ENCODE measurements at places on chromosomes 3 and 15.

DNA sequence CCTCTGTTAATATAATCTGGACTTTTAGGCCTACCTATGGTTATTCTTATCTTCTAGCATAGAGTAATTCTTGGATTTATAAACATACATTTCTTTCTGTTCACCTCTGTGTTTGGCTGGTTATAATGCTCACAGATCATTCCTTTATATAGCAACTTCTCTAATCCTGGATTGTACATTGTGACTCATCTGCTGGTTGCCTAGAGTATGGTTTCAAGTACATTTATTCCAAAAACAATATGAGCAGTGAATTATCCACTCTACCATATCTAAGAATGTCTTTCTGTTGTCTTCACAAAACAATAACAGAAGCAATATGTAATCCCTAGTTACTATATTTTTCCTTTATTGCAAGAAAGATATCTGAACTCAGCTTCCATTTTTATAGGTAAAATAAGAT is 35.3 kb downstream of the FSIP1 start:
- no peak for DNase-seq

GRCh38 chr3:163722405-163722804 is 1355.9 kb downstream of the SI start:
- DNase-seq: no peak

- DNase-seq: no peak
Measured at GRCh38 chr15:42284551-42284950, 11.3 kb upstream of the TMEM87A start.

DNA sequence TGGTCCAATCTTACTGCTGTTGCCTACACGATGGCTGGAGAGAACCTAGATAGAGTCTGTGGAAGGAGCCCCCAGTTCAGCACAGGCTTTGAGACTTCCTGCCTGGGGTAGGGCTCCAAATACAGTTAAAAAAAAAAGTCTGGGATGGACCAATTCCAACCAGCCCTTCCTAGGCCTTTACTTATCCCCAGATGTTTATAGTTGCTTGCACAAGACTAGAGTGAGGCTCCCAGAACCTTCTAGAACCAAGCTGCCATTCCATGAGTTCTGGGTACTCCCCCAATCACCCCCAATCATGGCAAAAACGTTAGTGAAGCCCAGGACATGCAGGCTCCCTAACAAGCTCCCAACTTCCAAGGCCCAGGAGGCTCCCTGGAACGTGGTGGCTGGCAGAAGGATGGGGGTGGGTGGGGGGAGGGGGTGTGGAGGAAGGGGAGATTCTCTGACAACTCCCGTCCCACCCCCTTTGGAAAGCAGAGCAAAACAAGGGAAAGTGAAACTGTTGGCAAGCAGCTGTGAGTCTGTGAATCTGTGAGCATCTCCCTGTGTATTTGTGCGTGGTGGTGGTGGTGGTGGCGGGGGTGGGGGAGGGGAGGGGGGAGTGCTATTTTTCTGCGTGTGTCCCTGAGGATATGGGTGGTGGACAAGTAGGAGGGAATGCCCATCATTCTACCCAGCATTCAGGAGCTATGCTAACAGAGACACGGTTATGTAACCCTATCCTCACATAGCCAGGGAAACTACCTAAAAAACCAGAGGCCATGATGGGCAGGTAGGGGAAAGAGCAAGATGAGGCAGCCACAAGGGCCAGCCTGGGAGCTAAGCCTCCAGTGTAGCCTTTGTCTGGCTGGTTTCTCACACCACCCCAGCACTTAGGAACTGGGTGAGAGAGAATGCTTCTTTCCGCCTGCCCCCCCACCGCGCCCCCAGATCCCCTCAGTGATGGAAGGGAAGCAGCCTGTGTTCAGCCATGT is 2.0 kb downstream of the MST1R start:
- DNase-seq: no peak

DNA sequence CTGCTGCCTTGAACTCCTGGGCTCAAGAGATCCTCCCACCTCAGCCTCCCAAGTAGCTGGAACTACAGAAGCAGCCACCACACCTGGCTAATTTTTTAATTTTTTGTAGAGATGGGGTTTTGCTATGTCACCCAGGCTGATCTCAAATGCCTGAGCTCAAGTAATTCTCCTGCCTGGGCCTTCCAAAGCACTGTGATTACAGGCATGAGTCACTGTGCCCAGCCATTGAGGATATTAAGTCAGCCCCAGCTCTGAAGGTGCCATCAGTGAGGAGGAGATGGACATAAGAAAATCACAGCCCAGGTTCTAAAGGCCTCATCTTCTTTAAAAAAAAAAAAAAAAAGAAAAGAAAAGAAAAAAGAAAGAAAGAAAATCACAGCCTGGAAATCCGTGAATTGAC is 26.6 kb upstream of the PSTPIP1 start:
- no peak for DNase-seq

- DNase-seq: no peak
Measured at GRCh38 chr15:89833966-89834365, 19.3 kb upstream of the ANPEP start.

DNA sequence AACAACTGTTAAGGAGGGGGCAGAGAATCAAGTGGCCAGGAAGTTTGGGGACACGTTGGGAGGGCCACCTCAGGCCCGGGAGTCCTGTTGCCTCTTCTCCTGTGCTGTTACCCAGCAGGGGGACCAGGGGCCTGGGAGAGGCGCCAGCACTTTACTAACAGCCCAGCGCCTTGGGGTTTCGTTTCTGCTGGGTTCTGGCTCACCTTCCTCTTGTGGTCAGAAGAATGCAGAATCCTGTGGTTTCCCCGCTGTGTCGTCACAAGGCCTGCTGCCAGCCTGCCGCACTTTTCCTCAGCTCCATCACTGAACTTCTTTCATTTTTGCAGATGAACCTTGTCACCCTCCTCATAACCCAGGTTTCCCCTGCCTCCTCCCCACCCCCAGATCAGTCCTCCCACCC is 67.7 kb downstream of the SLC30A4 start:
- peak; percentile 59 for DNase-seq

GRCh38 chr3:14369675-14370669 is 32.4 kb upstream of the SLC6A6 start:
- peak; percentile 40 for DNase-seq

- no peak for DNase-seq
Measured at GRCh38 chr15:82081914-82082762, 36.3 kb upstream of the MEX3B start.

- peak; percentile 55 for DNase-seq
Measured at GRCh38 chr15:67048281-67049279, 16.8 kb upstream of the SMAD3 start.

DNA sequence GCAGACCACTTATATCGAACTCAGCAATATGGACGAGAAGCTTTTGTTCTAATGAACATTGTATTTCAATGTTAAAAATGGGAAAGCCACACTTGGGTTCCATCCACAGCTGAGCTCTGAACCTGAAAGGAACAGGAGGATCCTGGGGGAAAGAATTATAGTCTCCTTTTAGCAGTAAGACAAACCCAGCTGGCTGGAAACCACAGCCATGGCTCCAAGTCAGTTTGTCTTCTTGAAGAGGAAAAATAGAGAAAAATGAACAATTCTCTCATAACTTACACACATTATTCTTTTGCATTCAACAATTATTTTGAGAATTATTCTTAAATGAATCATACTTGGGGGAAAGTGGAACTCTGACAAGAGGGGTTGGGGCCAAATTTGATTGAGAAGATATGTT is 149.2 kb upstream of the VEPH1 start:
- no peak for DNase-seq

GRCh38 chr15:101568309-101568708 is 78.8 kb upstream of the PCSK6 start:
- DNase-seq: no peak

DNA sequence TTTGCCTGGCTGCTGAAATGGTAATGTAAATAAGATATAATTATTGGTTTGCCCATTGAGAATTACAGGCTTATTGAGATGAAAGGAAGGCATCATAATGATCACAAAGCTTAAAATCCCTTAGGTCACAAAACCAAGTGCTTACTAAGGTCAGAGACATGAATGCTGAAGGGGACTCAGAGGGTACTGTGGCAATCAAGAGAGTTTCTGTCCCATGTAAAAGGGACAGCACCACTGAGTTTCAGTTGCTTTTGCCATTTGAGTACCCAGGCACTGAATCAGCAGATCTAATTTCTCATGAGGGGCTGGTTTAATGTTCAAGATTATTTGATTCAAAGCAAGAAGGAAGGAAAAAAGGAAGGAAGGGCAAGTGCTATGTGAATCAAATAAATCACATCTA is 127.0 kb downstream of the PLOD2 start:
- no peak for DNase-seq

- no peak for DNase-seq
Measured at GRCh38 chr3:169454823-169455222, 208.7 kb downstream of the MECOM start.

GRCh38 chr3:182092662-182093262 is 381.0 kb downstream of the SOX2 start:
- DNase-seq: no peak

- DNase-seq: no peak
Measured at GRCh38 chr3:129323651-129324294, 45.1 kb downstream of the HMCES start.

DNA sequence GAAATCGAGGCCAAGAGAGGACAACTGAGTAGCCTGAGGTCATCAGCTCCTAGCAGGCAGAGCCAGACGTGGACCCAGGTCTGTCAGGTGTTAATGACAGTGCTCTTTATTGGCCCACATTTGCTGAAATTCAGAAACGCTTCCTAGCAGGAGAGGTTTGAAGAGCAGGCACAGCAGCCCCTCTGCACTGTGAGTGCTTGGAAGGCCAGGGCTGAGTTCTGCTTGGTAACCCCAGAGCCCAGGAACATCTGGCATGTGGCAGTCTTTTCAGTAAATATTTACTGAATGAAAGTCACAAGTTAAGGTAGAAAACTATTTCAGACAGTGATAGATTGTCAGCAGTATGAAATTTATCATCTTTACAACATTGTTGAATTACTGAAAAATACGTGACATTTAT is 102.4 kb downstream of the PLCL2 start:
- DNase-seq: no peak

DNA sequence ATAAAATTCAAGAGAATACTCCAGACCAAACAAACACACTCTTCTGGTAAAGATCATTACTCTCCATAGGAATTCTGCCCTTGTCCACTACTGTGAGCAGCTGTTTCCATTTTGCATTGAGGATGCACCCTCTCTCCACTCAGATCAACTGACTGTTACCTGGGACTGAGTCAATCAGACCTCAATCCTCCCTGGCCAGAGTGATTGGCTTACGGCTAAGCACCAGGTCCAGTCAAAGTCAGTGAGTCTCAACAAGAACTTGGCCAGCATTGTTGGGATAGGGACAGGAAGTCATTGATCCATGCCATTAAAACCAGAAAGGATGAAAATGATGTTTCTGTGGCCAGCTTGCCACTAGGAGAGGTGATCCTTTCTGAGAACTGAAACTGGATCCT is 79.7 kb downstream of the WNT5A start:
- no peak for DNase-seq

GRCh38 chr15:101326462-101327146 is 31.6 kb upstream of the SNRPA1 start:
- DNase-seq: no peak

DNA sequence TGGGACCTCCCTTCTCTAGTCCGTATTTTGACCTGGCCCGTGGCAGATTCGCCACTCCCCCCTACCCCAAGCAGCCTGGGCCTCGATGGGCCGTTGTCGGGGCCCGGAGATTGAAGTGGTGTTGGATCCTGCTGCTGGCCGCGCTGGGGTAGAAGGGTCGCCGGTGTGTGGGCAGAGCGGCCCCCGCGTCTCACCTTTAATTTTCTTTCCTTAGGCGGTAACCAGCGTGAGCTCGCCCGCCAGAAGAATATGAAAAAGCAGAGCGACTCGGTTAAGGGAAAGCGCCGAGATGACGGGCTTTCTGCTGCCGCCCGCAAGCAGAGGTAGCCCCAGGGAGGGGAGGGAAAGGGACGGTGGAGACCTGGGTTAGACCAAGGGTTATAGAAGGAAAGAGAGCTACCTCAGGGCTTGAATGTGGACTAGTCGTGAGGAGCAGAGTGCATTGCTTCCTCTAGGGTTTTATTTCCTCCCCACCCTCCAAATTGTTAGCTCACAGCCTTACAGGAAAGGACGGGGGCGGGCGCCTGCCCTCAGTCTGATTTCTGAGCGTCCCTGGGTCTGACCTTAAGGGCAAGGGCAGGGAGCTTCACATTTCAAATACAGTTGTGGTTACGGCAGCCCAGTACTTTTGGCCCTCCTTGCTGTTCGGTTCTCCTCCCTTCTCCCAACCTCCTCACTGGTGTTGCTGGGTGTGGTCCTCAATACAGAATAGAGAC is 799 bp downstream of the SERF2 start:
- DNase-seq: peak; percentile 62

- peak; percentile 67 for DNase-seq
Measured at GRCh38 chr3:34683851-34684250, 885.4 kb downstream of the PDCD6IP start.

DNA sequence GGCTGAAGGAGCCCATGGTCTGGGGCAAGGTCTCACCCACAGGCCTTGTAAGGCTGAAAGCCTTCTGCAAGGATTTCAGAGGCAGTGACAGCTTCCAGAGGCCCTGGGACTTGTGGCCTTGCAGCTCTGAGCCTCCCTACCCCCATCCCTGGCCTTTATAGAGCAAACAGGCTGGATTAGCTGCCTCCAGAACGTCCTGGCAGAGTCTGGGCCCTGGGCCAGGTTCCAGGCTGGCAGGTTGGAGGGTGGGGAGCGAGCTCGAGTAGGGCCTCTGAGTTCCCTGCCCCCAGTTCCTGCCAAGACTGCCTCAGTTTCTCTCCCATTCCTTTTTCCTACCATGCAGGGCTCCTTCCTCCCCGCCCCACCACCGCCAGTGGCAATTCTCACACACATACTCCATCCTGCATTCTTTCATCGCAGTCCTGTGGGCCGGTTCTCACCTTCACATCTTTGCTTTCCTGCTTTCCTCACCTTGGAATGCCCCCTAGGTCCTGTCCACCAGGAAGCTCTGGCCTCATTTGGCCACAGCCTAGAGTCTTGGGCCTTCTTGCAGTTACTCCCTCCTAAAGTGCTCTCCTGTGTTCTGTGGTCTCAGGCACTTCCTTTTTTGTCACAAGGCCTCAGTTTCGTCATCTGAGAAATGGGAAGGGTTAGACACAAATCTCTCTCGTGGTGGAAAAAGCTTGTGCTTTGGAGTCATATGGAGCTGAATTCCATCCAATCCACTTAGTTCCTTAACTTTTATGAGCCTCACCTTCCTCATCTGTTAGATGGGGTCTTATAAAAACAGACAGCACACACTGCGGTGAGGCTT is 2.7 kb downstream of the LMAN1L start:
- peak; percentile 58 for DNase-seq

- no peak for DNase-seq
Measured at GRCh38 chr3:38219609-38220197, 45.9 kb upstream of the SLC22A13 start.

- no peak for DNase-seq
Measured at GRCh38 chr3:102714567-102714966, 279.8 kb downstream of the ZPLD1 start.

DNA sequence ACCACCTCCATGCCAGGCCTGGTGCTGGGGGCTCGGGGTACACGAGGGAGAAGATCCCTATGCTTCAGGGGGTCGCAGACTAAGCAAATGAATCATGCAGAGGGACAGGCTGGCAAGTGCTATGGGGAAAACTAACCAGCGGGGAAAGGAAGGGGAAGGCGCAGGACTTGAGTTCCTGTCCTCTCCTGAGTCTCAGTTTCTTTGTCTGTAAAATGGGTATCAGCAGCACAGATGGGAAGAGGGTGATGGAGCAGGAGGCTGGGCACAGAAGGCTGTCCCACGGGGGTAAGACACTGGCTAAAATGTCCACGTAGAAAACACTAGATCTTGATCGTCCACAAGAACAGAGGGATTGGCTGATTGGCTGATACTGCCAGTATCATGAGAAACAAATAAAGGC is 39.8 kb downstream of the RGMA start:
- no peak for DNase-seq

GRCh38 chr3:38171622-38172021 is 6.3 kb downstream of the OXSR1 start:
- no peak for DNase-seq
